Activated naive CD8-positive, alpha-beta T cell treated with anti-CD3 and anti-CD28 coated beads for 36 hours (primary cell): ENCODE measurements at places on chromosomes 12 and 14.

DNA sequence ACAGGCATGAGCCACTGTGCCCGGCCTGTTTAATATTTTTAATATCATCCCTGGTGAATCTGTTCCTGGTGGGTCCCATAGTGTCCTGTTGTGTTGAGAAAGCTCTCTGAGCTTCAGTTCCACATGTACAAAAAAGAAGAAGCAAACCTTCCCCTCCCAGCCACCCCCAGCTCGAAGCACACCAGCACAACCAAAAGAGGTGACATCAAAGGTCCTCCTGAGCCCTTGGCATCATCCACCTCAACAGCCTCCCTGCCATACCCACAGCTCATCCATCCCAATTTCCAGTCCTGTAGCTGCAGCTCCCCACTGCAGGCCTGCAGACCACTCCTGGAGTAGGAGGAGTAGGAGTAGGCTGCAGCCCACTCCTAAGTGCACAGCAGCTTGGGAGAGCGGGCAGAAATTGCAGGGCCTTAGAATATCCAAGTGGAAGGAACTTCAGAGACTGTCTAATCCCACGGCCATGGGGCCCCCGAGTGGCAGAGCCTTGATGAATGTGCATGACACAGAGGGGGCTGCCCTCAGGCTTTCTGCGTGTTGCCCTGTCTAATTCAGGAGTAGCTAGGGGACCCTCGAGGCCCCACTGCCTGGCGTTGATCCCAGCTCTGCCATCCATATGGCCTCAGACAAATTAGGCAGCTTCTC lies 36.7 kb upstream of the CD9 start:
- DNase-seq, result no peak

GRCh38 chr14:37480446-37481290 lies 114.4 kb downstream of the FOXA1 start:
- DNase-seq, result no peak

- DNase-seq, result no peak
These were observed 199.1 kb downstream of the GLT1D1 start for GRCh38 chr12:129052373-129052772.

GRCh38 chr12:118212606-118213005 lies 76.7 kb downstream of the PEBP1 start:
- DNase-seq, result no peak

DNA sequence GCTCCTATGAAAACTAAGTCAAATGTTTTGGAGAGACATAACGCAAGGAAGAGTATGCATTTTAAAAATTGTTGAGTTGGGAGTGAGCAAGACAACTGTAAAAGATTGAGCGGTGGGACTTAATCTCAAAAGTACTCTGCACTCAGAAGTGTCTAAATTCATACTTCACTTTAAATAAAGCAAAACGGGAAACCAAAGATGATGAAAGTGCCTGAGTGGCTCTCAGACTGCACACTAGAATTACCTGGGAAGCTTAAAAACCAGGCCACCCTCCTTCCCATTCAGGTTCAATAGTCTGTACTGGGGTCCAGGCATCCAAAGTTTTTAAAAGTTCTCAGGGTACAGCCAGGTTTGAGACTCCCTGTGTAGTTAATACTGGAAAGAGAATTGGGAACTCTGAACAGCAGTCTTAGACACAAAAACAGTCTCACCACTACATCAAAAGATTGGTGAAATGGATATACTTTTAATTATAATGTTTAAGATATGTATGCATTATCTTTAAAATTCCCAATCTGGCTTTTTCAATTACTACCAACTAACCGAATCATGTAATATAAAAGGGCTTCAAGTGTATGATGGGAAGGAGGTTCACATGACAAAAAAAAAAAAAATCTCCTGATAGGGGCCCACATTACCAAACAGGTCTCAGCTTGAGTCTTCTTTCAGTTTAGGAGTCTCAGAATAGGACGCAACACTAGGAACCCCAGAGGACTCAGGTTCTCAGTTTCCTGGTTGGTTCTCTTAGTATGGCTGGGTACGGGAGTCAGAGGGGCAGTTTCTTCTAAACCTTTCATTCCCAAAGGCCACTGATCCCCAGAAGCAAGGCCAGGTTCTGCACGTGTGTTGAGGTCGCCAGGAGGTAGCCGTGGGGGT lies 1.0 kb downstream of the HOMEZ start:
- no peak for DNase-seq

DNA sequence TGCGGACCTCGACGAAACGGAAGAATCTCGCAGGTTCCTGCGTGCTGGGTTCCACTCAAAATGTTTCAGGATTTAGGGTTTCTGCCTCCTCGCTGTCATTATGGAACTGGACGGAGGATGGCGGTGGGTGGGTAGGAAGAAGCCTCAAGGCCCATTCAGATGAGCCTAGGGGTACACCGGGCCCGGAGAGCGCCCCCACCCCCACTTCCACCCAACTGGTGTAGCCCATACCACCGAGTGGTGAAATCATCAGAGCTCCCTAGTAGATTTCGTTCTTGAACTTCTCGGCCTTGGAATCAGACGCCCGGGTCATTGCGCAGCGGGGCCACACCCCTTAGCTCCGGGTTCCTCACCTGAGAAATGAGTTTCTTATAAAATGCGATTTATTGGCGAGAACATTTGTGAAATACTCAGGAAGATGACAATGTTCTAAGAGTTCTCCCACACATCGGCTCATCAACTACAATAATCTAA lies 13.3 kb upstream of the TBX3 start:
- DNase-seq, result no peak
